ENCODE measurements at places on chromosomes 1 and 21.

- no peak for DNase-seq
Measured at GRCh38 chr1:213201380-213202155, 150.5 kb downstream of the RPS6KC1 start.

DNA sequence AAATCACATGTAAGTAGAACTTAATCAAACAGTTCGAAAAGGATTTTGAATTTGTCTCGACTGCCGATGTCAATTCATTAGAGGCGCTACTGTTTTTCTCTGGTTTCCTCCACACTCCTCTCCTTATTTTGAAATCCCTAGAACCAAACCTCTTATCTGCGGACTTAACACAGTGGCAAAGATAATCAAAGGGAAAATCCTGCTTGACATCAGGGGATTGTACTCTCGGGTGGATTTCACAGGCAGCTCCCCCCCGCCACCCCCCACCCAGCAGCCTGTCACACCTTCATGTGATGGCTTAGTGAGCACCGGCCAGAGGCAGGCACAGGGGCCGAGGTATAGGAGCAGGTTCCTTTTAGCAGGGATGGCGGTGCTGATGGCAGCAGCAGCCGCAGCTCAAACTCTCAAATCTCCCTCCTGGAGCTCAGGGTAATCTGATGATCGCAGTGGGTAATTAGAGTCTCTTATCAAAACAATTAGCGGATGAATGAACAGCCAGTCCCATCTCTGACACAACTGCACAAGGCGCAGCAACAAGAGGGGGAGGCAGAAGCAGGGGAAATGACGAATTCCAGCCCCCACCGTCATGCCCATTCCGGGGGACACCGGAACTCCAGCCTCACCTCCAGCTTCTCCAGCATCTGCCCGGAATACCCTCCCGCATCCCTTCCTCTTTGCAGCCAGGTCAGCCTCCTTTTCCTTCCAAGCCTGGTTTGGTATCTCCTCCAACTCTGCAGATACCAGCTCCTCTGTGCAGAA is 80.3 kb downstream of the SSBP3 start:
- no peak for DNase-seq

DNA sequence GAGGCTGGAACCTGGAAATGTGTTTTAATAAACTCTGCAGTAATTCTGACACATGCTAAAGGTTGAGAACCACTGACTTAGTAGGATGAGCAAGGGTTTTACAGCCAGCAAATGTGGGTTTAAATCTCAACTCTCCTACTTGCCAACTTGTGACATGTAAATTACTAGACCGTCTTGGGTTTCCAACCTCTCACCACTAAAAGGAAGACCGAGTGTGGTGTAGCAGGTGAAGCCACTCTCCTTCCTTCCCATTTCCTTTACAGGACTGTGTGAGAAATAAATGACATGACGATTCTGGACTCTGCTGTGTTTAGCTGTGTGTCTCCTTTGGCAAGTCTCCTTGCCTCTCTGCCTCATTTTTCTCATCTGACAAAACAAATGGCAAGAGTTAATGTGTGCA is 49.5 kb upstream of the DNAJC6 start:
- DNase-seq: no peak

DNA sequence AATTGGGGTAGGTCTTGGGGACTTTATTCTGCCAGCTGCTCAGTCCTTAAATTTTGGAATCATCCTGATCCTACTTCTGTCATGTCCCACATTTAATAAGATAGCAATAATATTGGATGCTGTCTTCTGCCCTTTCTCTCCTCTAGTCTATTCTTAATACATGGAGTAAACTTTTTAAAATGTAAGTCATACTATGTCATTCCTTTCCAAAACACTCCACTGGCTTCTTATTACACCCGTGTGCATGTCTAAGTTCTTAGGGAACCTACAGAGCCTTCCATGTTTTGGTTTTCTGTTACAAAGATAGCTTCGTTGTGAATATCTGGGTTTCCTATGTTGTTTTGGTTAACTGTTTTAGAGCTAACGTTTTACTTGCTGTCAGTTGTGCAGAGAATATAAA is 35.1 kb downstream of the USP25 start:
- no peak for DNase-seq

GRCh38 chr1:97608272-97608671 is 312.6 kb downstream of the DPYD start:
- DNase-seq: no peak

DNA sequence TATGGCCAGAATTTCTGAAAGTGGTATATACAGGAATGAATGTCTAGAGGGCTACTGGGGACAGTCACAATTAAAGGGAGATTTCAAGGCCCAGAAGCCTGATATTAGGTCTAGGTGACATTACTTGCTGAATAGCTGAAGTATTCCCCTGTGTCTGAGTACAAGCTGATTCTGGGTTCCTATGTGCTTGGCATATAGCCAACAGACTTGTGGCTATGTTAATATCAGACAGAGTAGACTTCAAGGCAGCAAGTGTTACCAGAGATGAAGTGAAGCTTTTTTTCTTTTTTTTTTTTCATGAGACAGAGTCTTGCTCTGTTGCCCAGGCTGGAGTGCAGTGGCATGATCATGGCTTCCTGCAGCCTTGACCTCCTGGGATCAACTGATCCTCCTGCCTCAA is 8.3 kb downstream of the TTC4 start:
- no peak for DNase-seq

DNA sequence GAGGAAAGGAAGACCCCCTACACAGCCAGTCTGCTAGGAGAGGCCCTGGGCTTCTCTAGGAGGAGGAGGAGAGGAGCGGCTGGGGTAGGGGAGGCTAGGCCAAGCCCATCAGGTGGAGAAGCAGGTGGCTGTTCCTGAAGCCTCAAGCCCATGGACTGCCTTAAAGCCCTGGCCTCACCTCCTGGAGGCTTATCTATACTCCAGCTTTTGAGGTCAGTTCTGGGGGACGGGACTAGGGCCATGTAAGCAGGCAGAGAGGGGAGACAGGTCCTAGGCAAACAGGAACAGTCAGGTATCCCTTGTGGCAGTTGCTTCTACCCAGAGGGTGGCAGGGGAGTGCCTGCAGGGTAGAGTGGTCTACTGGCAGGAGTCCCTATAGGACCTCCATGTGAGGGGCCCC is 40.6 kb downstream of the KCNC4 start:
- no peak for DNase-seq

DNA sequence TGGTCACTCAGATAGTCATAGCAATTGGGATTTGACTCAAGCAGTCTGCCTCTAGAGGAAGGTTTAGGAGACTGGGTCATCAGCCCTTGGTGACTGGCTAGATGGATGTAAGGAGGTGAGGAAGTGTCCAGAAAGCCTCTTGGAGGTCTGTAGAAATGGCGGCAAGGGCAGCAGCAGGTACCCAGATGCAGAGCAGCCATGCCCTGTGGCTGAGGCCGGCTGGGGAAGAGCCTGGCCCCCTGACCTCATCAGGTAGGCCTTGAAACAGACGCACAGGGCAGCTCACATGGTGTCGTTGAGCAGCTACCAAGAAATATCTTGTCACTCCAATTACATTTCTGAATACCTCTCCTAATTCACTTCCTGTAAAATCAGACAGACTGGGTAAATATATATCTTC is 98.2 kb downstream of the DMRTB1 start:
- DNase-seq: no peak

DNA sequence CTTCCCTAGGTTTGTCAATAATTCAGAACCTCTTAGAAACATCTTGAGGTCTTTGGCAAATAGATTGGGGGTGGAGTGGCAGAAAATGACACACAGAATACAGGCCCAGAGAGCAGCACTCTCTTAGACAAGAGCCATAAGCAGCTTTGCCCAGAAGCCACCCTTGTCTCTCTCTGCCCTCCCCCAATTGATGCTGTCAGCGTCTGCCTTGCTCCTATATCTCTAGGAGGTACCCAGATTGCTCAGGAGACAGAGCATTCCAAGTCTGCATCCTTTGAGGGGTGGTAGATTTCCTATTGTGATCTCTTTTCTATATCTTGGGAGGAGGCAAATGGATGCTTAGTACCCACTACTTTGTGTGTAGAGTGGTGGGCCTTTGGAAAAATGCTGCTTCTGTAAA is 1.8 kb downstream of the RGL1 start:
- no peak for DNase-seq

- no peak for DNase-seq
Measured at GRCh38 chr1:234549447-234550021, 60.4 kb downstream of the IRF2BP2 start.
